NCI-H460 (cell line): ENCODE measurements at places on chromosomes 5 and 9. TPM values are rescaled to one million over a fixed set of nuclear protein-coding genes. Genes with fewer than 3 reads are reported as not detected.

NUTM2G gene
- not detected in 2 replicates for total RNA-seq

TYRP1 gene
- 0.38 TPM in 1 of 2 replicates, not detected in the other for total RNA-seq

GPX3 gene
- 47.7 and 48.8 TPM in 2 replicates for total RNA-seq

EQTN gene
- total RNA-seq: not detected in 2 replicates

IGFBPL1 gene
- total RNA-seq: 2.1 and 4.1 TPM in 2 replicates
